ACHN (cell line): ENCODE measurements at places on chromosomes 5 and 9.
A peak's percentile ranks its signal among the peaks of the same experiment; 100 is the strongest.

DNA sequence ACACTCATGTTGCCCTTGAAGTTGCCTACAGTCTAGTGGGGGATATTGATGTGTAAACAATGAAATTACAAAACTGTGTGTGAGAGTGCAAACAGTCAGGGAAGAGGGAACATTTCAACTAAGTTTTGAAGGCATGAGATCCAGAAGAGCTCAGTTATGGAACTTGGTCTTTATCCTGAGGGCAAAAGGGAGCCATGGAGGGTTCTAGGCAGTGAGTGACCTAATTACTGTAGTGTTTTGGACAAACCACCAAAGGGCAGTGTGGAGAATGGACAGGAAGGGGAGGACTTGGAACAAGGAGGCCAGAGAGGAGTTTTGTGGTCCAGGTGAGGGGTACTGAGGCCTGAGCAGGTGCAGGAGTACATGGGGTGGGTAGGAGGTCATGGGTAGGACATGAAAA, 143.7 kb upstream of the SMIM23 start:
- no peak for DNase-seq

- DNase-seq, result no peak
Observed at GRCh38 chr9:34378376-34379060, 1.8 kb upstream of the MYORG start.

GRCh38 chr5:174608631-174609097, 115.7 kb upstream of the MSX2 start:
- DNase-seq, result peak; percentile 72

GRCh38 chr9:100216178-100216787, 117.2 kb downstream of the INVS start:
- DNase-seq, result peak; percentile 68

- no peak for DNase-seq
Observed at GRCh38 chr9:104858846-104859245, 69.1 kb downstream of the ABCA1 start.

- DNase-seq, result no peak
Observed at GRCh38 chr9:36134761-36135505, 1.6 kb upstream of the GLIPR2 start.

DNA sequence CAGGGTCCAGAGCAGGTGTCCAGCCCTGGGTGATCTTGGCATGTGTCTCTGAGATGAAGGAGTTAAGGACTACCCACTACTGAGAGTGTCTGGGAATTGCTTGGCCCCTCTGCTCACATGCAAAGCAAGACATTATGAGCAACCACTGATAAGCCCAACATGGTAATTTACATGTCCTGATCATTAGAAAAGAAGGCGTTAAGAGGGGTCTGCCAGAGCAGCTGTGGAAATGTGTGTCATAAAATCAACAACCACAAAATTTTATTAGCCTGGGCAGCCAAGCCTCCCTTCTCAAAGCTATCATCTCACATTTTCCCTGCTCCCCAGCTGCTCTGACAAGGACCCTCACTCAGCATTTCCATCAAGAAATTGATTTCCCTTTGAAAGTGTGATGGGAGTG, 351.0 kb downstream of the SPOCK1 start:
- no peak for DNase-seq

GRCh38 chr9:119967867-119968535, 598.8 kb upstream of the BRINP1 start:
- DNase-seq, result no peak

GRCh38 chr5:24401773-24402172, 243.0 kb downstream of the CDH10 start:
- DNase-seq, result peak; percentile 29

DNA sequence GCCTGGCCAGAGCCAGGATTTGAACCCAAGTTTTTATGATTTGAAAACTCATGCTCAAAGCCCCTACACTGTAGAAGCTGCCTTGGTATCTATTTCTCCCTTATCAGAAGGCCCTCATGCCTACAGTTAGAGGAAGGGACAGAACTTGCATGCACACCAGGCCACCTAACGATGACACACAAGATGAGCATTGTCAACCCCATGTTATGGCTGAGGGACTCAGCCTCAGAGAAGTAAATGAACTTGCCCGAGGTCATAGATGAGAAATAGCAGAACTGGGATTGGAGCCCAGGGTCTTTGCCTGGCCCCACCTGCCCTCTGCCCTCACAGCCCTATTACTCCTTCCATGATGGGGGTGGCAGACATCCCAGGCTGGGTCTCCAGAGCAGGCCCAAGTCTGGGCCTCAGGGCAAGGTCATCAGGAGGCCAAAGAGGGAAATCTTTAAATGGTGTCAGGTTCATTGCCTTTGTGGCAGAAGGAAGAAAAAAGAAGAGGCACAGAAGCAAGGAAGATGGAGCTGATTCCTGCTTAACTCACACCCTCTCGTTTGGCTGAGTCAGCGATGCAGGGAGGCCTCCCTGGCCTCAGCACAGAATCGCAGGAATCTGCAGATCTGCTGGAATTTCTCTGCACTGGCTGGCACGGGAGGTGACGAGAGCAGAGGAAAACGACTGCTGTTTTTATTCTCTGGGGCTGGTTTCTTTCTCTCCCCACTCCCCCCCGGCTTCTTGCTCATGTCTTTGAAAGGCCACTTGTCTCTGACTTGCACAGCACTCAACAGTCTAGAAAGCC, 20.6 kb upstream of the CRB2 start:
- DNase-seq, result peak; percentile 55

GRCh38 chr5:92019376-92019990, 636.4 kb upstream of the ARRDC3 start:
- peak; percentile 50 for DNase-seq

DNA sequence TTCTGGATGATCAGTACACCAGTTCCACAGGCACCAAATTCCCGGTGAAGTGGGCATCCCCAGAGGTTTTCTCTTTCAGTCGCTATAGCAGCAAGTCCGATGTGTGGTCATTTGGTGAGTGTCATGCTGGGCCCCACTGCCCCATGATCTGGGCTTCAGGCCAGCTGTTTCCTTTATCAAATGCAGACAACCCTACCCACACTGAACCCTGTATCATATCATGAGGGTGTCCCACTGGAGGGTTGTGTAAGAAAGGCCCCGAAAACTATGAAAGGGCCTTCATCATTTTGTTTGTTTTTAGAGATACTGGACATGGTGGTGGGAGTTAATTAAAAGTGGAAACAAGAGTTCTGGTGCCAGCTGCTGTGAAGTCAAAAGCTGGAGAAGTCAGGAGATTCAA, 20.0 kb upstream of the CYFIP2 start:
- no peak for DNase-seq

DNA sequence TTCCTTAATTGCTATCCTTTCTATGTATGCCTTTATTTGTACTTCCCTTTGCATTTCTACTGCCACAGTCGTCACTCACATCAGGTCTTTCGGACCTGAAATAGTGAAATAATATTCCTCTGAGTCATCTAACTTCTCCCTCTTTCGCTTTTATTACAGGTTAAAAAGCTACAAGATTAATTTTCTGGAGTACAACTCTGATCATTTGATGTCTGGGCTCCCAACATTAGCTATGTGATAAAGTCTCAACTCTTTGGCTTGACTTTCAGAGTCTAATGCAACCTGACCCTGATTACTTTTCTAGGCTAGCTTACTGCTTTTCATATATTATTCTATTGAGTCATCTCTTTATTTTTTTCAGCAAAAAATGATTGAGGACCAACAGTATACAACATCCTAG, 638.8 kb upstream of the WWC1 start:
- peak; percentile 42 for DNase-seq

DNA sequence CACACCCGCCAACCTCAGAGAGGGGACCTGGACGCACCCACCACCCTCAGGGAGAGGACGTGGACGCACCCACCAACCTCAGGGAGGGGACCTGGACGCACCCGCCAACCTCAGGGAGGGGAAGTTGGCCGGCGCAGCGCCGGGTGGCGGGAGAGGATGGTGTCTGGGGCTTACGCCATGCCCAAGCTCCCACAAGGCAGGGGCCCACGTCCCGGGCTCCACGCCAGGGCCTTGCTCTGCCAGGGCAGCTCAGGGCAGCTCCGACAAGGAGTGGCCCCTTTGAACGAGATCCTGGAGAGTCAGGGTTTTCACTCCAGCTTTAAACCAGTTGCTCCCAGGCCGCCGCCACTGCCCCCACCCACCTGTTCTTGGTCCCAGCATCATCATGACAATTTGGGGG, 32.2 kb upstream of the SLC12A7 start:
- no peak for DNase-seq

DNA sequence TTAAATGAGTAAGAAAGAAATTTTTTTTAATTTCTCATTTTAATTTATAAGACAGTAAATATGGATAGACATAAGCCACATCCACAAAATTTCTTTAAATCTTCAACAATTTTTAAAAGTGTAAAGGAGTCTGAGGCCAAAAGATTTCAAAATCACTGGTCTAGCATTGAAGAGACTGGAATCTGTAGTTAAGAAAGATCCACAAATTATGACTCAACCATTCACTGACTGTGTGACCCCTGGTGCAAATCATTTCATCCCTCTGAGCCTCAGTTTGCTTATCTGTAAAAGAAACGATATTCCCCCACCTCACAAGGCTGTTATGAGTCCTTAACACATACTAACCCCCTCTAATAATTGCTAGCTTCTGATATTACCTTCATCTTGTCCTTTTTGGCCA, 98.5 kb downstream of the EBF1 start:
- DNase-seq, result no peak

GRCh38 chr5:165086465-165086864, 1581.0 kb downstream of the MAT2B start:
- no peak for DNase-seq

DNA sequence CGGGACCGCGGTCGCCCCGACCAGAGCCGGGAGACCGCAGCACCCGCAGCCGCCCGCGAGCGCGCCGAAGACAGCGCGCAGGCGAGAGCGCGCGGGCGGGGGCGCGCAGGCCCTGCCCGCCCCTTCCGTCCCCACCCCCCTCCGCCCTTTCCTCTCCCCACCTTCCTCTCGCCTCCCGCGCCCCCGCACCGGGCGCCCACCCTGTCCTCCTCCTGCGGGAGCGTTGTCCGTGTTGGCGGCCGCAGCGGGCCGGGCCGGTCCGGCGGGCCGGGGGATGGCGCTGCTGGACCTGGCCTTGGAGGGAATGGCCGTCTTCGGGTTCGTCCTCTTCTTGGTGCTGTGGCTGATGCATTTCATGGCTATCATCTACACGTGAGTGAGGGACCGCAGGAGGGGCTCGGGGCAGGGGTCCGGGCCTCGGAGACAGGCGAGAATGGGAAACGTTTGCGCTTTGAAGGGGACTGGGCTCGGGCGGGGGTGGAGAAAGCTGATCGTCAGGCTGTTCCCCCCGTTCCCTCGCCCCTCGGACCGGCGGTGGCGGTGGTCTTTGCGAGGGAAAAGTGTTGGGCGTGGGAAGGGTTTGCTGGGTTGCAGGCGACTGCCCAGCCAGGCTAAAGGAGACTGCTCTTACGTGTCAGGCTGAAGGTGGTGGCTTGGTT, 457 bp downstream of the UGCG start:
- DNase-seq, result no peak

DNA sequence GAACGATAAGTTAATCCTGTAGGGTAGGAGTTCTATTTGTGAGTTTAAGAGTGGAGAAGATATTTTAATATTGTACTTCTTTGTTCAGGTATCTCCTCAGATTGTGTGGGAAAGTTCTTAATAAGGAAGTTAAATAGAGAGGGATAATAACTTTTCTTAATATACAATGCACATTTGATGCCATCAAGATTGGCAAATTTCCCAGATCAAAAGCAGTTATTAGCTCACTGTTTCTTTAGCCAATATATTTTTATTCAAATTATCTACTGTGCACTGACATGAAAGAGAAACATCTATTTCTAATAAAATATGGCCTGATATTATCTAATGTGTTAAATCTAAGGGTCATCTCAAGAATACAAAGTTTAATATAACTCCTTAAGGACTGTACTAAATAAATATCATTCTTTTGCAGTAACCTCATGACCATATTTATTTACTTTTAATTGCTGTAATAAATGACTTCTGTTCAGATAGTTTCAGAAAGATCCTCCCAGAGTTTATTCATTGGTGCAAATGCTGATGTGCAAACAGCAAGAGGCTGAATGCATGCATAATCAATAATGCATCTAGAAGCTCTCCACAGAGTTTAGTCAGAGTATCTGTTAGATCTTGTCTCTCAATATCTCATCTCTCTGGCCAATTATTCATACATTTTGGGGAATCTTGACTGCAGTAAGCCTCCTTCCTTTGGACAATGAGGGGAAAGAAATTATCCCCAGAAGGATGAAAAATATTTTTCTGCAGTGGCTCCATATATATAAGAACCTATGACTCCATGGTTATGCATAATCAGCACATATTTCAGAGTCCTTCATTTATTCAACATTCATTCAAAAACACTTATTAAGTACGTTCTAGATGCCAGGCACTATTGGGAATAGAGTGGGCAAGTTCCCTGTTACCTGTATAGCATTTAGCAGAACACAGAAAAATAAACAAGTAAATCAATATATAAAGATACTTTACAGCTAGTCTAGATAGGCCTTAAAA, 85.3 kb downstream of the SPATA31D1 start:
- DNase-seq, result no peak

DNA sequence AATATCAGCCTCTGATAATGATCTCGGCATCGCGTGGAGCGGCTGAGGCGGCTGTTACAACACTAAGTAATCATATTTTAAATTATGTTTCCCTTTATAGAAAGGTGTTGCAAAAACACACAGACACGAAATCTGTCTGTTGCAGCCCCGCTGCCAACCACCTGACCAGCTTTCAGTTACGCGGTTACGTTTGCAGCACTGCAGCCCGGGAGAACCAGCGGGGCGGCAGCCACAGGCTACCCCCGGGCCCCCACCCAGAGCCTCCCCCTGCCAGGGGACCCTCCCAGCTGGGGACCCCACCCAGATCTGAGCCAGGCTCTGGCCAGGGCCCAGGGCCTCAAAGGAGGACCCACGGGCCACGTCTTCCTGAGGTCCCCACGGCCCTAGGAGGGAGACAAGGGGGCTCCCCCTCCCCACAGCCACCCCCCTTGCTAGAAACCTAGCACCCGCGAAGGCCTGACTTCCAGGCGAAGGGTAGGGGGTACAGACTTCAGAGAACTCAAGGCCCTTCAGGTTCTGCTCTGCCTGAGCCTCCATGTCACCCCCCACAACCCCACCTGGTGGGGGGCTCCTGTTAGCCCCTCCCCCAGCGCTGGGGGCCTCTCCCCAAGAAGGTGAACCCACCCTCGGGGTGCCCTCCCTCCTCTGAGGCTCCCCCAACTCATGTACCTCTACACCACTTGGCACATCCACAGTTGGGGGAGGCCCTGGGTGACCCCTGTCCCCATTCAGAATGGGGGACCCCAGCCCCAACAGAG, 6.0 kb downstream of the NACC2 start:
- DNase-seq, result no peak
